ENCODE measurements at places on chromosomes 4 and X.

- no peak for DNase-seq
Measured at GRCh38 chr4:26719954-26720552, 136.2 kb downstream of the TBC1D19 start.

DNA sequence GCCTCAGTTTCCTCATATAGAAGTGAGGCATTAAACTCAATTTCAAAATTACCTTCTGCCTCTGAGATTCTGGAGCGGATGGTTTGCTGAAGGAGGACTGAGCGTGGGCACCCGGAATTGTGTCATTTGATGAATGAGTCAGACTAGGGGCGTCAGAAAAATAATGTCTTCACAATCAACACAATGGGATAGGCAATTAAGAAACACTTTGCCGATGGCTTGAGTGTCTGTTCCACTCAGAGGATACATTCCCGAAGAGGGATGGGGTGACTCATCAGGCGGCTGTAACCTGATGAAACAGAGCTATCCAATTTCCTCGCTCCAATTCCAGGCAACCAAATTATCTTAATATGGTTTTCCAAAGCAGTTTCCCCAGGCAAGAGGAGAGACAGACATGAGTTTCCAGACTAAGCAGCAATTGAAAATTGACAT lies 1.2 kb upstream of the CHRNA9 start:
- no peak for DNase-seq

GRCh38 chr4:6175426-6175825 lies 24.9 kb downstream of the JAKMIP1 start:
- no peak for DNase-seq

- DNase-seq, result no peak
Measured at GRCh38 chr4:80266902-80267380, 477 bp downstream of the FGF5 start.

GRCh38 chr4:82123934-82124333 lies 249.9 kb downstream of the HNRNPD start:
- no peak for DNase-seq

DNA sequence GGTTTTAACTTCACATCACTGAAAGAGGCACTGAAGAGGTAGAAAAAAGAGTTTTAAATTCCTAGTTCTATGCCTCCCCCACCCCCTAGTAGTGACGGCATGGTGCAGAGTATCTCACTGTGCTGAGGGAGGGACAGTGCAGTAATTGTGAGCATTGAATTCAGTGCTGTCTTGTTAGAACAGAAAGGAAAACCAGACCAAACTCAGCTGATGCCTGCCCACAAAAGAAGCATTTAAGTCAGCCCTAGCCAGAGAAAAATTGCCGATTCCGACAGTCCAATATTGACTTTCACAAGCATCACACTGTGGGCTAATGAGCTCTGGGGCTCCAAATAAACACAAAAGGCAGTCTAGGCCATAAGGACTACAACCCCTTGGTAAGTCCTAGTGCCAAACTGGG lies 417.7 kb downstream of the AR start:
- DNase-seq, result no peak

DNA sequence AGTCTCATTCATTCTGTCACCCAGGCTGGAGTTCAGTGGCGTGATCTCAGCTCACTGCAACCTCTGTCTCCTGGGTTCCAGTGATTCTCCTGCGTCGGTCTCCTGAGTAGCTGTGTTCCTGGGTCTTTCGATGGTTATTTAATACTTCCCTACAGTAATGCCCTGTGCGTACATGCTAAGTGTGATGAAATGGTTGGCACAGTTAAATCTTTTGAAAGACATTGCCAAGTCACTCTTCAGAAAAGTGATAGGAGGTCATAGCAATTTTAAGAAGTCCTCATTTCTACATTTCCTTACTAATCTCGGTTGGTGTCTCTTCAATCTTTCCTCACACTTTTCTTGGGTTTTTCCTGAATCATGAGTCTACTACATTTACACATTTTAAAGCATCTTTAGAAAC lies 14.4 kb downstream of the HTT-AS start:
- no peak for DNase-seq

Measured in activated CD4-positive, alpha-beta T cell treated with anti-CD3 and anti-CD28 coated beads for 4 hours (primary cell).